ENCODE measurements at places on chromosomes 5 and 9.

- DNase-seq, result peak; percentile 46
These were observed 55.6 kb upstream of the COL5A1 start for GRCh38 chr9:134585746-134586706.

DNA sequence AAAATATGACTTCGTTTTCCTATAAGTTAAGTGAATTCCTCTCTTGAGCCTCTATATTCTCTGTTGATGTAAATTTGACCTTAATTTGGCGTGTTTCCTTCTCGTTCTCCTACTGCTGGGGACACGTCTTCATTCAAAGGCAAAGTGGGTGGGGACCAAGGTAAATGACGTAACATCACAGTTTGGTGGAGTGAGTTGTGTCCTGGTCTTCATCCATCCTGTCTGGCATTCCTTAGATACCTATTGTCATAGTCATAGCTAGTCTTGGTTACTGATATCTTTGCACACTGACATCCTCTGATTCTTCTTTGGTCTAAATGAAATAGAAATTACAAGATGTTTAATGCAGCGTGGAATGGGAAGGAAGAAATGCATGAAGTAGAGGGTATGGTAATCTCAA lies 108.5 kb downstream of the NNT start:
- DNase-seq, result no peak

DNA sequence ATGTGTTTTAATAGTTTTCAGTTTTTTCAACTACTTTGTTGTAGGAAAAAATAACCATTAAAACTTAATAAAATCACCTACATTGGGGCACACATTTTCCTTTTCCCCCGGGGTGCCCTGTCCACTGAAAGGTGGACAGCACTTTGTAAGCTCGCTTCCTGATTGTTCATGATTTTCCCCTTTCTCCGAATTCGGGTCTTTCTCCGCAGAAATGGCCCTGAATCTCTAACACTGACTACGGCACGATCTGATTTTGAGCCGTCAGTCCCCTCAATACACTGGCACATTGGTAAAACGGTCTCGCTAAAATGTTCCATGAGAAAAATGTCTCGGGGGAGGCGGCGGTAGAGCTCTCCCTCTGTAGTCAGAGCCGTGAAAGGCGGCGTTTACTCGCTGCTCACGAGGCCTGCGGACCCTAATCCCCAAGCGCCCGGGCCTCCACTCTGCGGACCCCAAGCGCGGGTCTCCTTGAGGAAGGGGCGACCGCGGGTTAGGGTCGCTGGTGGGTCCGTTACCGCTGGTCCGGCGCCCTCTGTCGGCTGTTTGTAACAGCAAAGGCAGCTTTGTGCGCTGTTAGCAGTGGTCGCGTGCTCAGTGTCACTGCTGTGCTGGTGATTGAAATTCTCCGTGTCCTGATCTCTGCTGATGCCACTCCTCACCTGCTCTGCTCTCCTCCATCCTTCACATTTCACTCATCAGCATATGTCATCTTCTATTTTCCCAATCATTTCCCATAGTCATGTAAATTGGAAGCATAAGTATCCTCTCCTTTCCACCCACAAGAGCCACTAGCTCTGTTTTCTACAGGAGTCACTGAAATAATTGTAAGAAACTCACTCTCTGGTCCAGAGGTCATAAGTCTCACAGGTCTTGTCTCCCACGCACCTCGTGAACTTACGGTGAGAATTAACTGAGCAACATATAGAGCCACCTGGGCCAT lies 10.8 kb upstream of the IFNA2 start:
- no peak for DNase-seq

DNA sequence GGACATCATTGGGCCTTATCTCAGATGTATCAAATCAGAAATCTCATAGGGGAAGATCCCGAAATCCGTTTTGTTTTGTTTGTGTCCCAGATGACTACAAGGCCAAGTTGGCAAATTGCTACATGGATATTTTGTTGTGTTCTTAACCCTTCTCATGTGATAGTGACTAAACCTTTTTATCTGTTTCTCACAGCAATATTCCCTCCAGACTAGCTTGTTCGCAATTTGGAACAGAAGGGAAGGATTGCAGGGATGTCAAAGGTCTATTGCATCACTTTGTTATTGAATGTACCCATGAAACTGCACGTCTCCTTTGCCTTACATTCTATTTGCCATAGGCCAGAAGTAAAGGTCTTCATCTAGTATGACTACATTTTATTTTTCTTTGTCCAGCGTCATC lies 453.9 kb downstream of the NFIB start:
- no peak for DNase-seq

DNA sequence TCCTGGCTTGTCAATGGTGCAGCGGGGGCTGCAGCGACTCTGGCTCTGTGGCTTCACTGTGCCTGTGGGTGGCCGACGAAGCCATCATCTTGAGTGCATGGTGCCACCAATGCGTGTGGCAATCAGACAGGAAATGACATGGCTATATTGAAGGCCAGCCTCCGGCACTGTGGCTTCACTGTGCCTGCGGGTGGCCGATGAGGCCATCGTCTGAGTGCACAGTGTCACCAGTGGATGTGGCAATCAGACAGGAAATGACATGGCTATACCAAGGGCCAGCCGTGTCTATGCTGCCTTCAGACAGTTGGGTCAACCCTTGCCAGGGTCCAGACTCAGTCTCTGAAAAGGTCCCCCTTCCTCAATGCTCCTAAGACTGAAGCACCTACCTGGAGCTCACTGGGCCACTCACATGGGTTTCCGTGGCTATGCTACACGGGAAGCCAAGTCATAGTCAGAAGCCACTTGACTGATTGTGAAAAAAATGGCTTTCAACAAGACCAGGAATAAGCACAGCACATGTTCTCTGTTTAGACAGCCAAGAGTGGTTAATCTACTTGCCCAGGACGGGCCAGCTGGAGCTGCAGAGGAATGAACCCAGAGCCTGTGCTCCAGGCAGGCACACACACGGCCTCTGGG lies 67.5 kb upstream of the S1PR3 start:
- no peak for DNase-seq

- DNase-seq, result no peak
These were observed 16.3 kb downstream of the SDHA start for GRCh38 chr5:234450-234849.

DNA sequence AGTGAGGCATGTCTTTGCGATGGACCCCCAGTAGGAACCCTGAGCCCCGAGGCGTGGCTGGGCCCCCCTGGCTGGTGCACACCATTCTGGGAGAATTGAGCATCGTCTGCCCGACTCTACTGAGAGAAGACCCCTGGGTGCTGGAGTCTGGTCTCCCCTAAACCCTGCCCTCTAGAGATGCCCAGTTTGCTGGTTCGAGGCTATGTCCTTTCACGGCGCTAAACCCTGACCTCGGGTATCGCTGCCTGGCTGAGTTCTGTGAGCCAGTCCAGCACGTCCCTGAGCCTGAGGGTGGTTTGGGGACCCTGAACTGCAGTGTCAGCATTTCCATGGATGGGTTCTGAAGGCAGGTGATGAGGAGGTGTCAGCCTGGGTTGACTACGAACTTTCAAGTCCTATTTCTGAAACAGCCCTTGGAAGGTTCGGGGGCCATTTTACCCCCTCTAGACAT lies 128.8 kb downstream of the RXRA start:
- DNase-seq, result no peak

DNA sequence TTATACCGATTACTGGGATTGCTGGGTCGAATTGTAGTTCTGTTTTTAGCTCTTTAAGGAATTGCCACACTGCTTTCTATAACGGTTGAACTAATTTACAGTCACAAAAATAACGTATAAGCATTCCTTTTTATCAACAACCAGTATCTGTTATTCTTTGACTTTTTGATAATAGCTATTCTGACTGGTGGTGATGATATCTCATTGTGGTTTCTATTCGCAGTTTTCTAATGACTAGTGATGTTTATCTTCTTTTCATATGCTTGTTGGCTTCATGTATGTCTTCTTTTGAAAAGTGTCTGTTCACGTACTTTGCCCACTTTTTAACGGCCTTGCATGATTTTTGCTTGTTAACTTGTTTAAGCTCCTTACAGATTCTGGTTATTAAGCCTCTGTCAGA lies 74.4 kb downstream of the FAM174A start:
- no peak for DNase-seq

DNA sequence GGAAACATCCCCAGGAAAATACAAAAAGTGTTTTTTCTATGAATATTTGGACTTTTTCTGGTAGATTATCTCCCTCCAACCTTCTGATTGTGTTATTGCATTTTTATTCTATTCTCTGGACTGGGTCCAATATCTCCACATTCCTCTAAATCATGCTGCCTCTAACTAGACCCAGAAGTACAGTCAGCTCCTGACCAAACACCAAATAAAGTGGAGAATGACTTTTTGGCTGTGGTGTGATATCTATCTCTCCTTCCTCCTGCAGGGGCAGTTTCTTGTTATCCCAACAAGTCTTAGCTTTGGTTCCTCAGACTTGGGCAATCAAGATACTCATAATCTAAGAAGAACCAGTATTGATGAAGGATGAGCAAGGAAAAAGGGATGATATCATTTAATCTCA lies 3.2 kb upstream of the RAI14 start:
- DNase-seq, result no peak

GRCh38 chr9:88725300-88726019 lies 190.5 kb downstream of the NXNL2 start:
- DNase-seq, result no peak

GRCh38 chr9:37262410-37262809 lies 142.0 kb downstream of the ZCCHC7 start:
- DNase-seq, result no peak

DNA sequence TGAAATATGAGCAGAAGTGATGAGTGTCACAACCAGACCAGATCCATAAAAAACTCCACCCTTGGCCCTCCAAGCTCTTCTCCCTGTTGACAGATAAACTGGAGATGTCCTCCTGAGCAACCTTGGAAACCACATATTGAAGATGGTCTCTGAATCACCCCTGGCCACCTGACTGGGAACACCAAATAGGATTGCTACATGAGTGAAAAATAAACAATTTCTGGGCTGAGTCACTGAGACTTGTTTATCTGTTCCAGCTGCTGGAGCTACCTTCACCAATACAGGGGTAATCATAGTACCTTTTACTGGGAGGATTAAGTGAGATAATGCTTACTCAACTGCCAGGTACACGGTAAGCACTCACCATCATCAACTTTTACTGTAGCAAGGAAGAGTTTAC lies 53.3 kb downstream of the PCA3 start:
- no peak for DNase-seq

- DNase-seq, result no peak
These were observed 20.8 kb downstream of the PTCH1 start for GRCh38 chr9:95495961-95496360.

DNA sequence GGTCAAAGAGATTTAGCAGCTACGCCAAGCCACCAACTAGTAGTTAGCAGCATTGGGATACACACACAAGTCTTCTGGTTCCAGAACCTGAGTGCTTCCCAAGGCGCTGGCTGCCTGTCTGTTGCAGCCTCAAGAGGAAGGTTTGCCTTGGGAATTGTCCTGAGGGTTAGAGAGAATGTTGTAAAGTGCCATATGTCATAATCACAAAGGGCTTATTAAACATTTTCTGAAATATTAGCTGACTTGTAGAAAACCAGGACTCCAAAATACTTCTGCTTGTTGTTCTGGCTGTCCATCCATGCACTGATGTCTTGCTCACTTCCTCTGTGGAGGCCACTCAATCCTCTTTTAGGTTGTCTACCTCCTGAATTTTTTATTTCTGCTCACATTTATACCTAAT lies 46.3 kb downstream of the SLC36A1 start:
- no peak for DNase-seq

DNA sequence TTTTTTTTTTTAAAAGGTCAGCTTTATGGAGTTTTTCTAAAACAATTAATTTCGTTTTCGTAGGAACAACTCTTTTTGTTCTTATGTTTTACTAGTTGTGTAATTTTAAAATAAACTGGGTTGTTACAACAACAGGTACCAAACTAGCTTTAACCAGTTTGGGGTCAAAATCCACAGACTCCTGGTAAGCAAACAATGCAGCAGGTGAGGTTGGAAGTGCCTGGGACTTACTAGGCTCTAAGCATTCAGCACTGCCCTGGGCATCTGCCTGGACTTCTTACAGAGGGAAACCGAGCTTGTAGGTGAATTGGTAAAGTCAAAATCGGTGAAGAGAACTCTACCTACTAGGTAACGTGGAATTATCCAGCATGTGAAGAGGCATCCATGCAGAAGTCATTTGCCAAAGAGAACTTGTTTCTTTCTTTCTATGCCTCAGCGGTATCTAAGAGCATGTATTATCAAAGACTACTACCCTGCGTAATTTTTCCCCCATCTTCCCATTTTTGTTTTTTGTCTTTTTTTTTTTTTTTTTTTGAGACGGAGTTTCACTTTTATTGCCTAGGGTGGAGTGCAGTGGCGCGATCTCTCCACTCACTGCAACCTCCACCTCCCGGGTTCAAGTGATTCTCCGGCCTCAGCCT lies 145.4 kb downstream of the KCTD16 start:
- no peak for DNase-seq

GRCh38 chr9:124443625-124444024 lies 6.6 kb upstream of the ADGRD2 start:
- DNase-seq, result no peak

DNA sequence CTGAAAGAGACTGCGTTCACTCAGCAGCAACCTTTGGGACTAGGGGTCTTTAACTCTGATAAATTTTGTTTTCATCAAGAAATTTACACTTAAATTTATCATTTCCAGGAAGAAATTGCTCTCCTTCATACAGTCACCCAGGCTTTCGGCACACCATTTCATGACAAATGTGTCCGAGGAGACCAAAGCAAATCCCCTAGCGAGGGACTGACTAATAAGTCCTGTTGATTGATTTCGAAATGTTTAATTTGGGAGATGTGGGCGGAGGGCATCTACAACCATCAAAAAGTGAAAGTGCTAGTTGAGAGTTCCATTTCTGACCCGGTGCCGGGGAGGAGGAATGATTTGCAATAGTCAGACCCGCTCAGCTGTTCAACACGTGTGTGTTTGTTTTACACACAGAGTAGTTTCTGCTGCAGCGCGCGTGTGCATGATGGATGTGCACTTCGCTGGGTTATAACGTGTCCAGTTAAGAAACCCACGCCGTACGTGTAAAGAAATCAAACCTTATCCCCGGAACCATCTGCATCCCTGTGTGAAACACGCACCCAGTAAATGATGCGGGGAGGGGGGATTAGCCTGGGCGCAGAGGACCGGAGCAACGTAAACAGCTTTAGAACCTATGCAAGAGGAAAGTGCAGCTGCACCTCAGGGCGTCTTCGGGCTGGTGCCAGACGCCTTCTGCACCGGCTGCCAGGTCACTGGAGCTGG lies 845 bp upstream of the NR4A3 start:
- peak; percentile 60 for DNase-seq

- DNase-seq, result no peak
These were observed 118.7 kb downstream of the ZNF462 start for GRCh38 chr9:106981396-106982287.

- no peak for DNase-seq
These were observed 1879.1 kb upstream of the ACO1 start for GRCh38 chr9:30505311-30505710.

- no peak for DNase-seq
These were observed 279.6 kb downstream of the TMEM38B start for GRCh38 chr9:105973951-105974351.

Measured in DMS 273 treated with DMSO at 0.1 percent for 48 hours (cell line).